Stomach (tissue), 19 donors: ENCODE measurements at places on chromosomes 13 and 19.
A peak's percentile ranks its signal among the peaks of the same experiment; 100 is the strongest.

- peak; percentile 47 for DNase-seq
These were observed 11.5 kb downstream of the CCDC124 start for GRCh38 chr19:17944301-17944700.

DNA sequence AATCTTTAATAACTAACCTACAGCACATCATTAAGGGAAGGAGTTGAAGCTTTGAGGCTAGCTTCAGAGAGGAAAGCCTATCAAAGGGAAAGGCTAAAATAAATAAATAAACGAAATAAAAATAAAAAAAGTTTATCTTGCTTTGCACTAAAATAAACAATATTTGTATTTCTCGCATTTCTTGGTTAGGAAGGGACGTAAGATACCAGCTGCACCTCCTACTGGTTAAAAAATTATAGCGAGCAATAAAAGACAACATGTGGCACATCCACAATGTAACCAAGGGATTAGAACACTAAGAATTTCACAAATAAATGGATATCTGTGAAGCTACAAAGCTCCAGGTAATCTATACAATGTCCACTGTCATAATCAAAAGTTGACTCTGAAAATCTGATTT is 194.5 kb downstream of the DACH1 start:
- no peak for DNase-seq

DNA sequence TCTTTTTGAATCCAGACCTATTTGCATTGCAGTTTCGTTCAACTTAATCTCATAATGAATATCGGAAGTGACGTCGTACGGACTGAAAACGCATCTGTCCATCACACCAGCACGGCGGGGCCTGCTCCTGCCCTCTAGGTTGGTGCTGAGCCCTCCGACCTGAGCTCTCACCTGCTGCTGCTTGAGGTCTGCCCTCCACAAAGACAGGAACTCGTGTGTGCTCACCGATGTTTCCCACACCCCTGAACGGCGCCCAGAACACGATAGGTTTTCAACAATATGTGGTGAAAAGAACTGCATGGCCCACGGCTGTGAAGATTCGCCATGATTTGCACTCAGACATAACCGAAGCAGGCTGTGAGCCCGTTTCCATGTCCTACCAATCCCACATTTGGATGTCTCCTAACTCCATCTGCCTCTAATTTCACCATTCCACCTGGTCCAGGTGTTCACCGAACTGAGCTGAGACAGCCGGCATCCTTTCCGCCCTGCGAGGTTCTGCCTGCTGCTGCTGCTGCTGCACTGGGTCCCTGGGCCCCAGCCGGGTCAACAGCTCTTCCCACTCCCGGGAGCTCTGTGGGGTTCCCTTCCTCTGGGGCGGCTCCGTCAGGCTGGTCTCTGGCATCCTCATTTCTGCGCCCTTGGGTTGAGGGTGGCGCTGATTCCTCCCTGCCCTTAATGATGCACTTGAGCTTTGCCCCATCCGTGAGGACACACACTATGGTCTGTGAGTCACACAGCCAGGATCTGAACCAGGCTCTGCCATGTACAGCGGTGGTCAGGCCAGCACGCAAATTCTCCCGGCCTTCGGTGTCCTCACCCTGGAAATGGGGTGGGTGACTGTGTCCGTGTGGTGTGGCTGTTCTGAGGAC is 20.9 kb downstream of the GRTP1 start:
- no peak for DNase-seq

DNA sequence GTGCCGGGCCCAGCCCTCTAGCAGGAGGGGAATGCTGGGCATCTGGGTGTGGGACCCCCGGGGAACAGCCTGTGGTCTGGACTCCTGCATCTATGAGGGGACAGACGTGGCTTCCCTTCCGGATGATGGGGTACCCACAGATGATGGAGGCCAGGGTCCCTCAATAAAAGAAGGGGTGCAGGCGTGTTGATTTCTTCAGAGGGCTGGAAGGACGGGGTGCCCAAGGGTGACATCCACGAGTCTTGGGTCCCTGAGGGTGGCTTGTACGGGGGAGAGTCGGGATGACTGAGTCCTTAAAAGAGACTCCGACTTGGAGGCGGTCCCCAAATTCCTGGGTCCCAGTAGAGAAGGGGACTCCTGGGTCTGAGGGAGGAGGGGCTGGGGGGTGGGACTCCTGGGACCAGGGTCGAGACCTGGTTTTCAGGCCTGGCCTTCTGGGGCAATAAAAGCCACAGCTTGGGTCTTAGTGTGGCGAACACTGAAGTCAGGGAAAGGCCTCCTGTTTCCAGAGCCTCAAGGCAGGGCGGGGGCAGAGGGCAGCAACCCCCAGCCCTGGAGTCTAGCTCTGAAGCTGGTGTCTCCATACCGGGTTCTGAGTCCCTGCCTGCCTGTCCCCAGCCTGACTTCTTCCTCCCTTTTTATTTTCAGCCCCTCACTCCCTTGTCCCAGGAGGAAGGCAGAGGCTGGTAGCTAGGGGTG is 459 bp upstream of the GRIN2D start:
- no peak for DNase-seq

DNA sequence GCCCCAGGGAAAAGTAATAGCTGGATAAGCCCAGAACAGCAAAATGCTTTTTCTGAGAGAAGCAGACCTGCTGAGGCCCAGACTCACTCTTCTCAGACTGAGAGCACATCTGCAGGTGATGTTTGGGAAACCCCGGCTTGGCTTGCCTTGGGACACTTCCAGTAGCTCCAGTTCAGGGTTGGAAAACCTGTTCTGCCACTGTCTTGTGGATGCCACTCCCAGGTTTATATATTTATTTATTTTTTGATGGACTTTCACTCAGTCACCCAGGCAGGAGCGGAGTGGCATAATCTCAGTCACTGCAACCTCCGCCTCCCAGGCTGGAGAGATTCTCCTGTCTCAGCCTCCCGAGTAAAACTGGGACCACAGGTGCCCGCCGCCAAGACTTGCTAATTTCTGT is 8.0 kb upstream of the SMARCA4 start:
- DNase-seq = peak; percentile 33

- DNase-seq = peak; percentile 90
These were observed 9.4 kb downstream of the C19orf81 start for GRCh38 chr19:50658441-50659317.

DNA sequence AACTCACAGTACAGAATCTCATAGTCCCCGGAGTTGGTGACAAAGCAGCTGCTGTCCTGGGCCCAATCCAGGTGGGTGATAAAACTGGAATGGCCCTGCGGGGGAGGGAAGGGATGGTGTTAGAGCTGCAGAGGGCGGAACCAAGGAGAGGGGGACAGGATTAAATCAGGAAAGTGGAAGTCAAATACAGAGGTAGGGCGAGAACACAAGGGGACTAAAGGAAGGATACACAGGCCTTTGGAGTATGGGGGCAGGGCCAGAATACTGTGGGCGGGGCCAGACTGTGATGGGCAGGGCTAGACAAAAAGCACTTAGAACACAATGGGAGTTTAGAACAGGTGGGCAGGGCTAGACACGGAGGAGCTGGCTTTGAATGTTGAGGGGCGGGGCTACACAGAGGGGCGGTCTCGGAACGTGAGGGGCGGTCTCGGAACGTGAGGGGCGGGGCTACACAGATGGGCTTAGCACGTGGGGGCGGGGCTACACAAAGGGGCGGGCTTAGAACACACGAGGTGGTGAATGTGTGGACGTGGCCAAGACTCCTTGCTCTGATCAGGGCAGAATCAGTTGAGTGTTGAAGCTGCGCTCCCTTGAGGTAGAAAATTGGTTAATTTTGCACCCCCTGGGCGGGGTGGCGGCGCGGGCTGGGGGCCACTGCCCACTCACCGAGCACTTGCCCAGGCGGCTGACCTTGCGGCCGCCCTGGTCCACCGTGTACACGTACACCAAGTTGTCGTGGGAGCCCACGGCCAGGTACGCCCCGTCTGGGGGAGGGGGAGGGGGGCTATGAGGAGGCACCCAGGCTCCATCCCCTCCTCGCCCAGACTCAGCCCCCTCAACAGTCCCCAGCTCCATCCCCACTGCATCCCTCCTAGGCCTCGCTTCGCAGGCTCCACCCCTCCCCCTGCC is 14.0 kb upstream of the GPR4 start:
- peak; percentile 96 for DNase-seq

- no peak for DNase-seq
These were observed 18.3 kb upstream of the F7 start for GRCh38 chr13:113086991-113087922.

DNA sequence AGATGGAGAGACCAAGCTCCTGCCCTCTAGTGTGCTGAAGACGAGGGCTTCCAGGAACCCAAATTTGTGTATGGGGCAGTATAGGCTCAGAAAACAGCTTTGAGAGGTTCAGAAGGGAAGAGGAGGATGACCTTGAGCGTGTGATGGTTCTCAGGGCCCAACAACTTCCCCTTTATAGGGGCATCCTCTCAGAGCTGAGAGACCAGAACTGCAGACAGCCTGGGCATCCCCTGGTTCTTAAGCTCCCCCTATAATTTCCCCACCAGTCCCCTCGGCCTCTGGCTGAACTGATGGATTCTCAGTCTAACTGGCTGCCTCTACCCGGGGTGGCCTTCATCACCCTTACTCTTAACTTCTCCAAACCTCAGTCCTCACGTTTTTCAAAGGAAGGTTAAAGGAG is 167.5 kb downstream of the URI1 start:
- DNase-seq = no peak

GRCh38 chr19:19403373-19403901 is 2.0 kb upstream of the GATAD2A start:
- DNase-seq = no peak

DNA sequence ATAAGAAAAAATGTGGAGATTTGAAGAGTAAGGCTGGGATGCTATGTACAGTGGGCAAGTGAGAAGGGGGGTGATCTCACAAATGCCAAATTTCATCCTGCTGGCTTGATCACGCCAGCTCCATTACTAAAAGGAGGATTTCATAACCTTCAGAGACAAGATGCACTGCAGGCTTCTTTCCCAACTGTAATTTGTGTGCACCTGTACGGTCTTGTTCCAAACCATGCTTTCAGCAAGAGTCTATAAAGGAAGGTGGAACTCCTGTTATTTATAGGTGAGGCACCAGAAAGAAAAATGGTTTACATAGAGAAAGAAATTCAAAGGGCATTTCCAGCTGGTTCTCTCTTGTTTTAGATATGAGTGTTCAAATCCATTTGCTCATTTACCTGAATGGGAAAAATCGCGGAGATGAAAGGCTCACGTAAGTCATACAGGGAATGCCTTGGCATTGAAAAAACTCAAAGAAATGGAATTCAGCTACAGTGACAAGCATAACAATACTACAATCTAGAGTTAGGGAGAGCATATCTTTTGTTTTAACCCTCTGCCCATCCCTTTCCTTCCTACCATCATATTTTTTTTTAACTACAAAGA is 13.3 kb downstream of the EFNB2 start:
- peak; percentile 56 for DNase-seq

- no peak for DNase-seq
These were observed 57.7 kb downstream of the POLR1D start for GRCh38 chr13:27679396-27679795.

- DNase-seq = peak; percentile 55
These were observed 80.0 kb upstream of the GPR183 start for GRCh38 chr13:99386911-99387788.

GRCh38 chr13:60370343-60370742 is 26.7 kb upstream of the TDRD3 start:
- DNase-seq = no peak

DNA sequence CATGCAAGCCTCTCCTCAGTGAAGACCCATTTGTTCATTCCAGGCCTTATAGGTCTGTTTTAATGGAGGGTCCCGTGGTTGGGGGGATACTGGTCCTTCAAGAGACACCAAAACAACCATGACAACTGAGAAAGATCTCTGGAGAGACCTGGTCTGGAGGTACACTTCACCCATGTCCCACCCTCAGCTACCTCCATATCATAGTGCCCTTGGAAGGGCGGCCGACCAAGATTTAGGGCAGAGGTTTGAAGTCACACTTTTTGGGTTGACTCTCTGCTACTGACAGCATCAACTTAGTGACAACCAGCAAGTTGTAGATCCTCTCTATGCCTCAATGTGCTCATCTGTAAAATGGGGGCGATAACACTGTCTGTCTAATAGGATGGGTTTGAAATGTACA is 177.3 kb downstream of the TSHZ3 start:
- DNase-seq = no peak

DNA sequence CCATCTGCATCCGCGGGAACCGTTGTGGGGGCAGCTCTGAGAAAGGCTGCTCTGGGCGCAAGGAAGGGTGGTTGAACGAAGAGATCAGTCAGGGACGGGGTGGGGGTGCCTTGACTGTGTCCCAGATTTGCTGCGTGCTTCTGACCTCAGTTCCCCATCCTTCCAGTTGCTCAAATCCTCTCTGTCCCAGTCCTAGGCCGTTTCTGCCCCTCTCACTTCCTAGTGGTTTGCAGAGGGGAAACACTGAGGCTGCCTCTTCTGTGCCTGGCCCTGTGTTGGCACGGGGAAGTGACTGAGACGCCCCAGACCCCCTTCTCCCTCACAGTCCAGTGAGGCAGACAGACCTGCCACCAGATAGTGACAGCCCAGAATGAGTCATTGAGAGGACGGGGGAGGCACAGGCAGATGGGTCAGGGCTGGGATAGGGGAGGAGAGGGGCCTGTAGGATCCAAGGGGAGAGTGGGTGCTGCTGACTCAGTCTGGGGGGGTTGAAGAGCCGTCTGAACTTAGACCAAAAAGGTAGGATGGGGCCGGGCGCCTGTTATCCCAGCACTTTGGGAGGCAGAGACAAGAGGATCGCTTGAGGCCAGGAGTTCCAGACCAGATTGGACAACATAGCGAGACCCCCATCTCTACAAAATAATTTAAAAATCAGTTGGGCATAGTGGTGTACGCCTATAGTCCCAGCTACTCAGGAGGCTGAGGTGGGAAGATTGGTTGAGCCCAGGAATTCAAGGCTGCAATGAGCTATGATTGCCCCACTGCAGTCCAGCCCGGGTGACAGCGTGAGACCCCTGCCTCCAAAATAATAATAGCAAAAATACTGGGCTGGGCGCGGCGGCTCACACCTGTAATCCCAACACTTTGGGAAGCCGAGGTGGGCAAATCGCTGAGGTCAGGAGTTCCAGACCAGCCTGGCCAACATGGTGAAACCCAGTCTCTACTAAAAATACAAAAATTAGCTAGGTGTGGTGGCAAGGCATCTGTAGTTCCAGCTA is 26.5 kb downstream of the NUMBL start:
- no peak for DNase-seq

GRCh38 chr13:83955011-83955410 is 72.7 kb upstream of the SLITRK1 start:
- DNase-seq = no peak

- peak; percentile 78 for DNase-seq
These were observed at the start of gene ZNF358 for GRCh38 chr19:7515645-7516151. Gene ZNF358 (plus strand): TSS chr19:7516103. CDS start chr19:7519243, 3,140 bp downstream.

DNA sequence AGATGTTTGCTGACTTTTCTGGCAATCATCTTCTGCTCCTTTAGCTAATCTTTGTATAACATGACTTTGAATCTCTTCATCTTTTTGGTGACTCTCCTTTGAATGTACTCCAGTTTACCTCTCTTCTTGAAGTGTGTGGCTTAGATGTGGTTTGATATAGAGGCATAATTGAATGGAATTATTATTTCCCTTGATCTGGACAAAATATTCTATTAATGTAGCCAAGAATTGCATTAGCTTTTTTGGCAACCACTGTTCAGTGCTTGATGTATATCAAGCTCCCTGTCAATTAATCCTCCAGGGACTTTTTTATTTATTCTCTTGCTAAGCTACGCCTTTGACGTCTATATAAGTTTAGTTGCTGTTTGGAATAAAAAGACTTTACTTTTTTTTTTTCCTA is 490.8 kb downstream of the PCDH20 start:
- peak; percentile 51 for DNase-seq
